ENCODE measurements at places on chromosomes 13 and 19.

DNA sequence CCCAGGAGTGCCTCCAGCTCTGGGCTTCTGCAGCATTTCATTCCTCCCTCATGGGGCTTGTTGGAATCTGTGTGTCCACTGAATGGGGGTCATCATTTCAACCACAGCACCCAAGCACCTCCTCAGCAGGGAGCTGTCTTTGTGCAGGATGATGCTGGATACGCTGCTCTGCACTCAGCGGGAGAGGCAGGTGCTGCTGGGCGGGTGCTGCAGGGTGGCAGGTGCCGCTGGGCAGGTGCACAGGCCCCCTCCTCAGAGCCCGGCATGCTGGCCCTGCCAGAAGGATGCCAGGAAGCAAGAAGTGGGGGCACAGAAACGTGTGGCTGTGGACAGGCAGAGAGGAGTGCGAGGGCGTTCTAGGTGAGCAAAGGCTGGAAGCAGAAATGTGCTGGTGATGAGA, 121.8 kb upstream of the VSTM2B start:
- no peak for DNase-seq

- no peak for DNase-seq
These were observed 14.4 kb downstream of the CEACAM4 start for GRCh38 chr19:41612483-41612882.

DNA sequence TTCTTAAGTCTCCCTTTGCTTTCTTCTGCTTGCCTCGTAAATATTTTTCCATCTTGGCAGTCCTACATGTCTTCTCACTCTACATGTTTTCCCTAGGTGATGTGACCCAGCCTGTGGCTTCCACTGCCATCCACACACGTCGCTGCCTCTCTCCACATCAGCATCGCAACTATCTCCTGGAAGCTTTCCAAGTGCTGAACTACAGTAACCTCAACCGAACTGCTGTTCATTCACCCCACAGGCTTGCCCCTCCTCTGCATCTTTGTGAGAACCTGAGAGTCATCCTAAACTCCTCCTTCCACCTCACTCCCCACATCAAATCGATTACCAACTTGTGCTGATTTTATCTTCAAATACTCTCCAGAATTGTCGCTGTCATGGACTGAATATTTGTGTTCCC, 41.2 kb upstream of the USPL1 start:
- DNase-seq: no peak

DNA sequence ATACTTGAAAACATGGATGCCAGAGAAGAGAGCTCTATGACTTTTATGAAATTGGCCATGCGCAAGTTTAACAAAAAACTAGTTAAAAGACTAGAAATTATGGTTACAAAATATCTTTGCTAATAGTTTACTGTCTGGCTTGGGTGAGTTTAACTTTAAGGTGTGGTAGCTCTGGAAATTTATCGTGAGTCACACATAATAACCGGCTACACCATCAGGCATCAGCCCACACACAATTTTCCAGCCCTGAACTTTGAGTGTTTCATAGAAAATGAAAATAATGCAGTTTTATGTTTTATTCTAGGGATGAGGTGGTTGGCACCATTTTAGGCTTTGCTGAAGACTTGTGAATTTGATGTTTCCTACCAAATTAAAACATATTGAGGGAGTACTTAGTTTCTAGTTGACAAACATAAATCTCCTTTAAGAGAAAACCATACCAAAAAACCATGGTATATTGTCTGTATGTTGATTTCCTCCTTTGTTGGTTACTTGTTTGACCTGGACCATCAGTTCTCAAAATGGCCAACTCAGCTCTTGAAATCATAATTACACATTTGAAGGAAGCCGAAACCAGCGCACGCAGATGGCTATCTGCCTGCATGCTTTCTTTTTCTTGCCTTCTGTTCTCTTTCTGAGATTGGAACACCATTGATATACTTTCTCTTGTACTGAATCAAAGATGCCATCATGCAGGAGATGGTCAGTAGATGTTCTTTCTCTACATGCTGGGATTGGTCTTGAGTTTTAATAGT, 125.1 kb downstream of the AKAP11 start:
- no peak for DNase-seq

DNA sequence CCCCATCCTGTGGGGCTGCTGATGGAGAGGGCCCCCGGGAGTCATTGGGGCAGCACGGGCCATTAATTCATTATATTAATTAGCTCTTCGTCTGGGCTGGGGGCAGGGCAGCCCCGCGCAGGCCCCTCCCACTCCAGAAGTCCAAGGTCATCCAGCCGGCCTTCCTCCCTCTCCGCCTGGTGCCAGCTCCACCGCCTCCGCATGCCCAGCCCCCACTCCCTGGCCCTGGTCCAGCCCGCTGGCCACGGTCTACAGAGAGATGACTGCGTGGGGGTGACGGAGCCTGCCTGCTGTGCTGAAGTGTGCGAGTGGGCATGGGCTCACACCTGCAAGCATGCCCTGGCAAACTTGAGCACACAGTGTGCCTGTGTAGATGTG, 8.8 kb downstream of the IGLON5 start:
- DNase-seq: no peak

DNA sequence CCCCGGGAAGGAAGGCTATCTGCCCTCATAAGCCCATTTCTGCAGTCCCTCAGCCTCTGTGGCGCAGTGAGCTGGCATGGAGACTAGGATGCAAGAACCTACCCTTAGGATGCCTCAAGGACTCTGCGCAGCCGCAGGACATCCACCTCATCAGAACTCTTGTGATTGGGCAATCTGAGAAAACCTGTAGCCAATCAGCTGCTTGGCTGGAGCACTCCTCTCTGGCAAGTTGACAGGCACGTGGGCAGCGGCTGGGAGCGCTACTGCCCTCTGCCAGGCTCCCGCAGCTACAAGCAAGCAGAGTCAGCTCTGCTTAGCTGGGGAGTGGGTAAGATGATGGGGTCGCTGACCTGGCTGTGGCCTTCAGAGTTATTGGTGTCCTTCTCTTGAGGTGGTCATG, 1.5 kb upstream of the ECSIT start:
- DNase-seq: no peak

GRCh38 chr19:12623361-12624031, 12.8 kb downstream of the ZNF791 start:
- DNase-seq: no peak

DNA sequence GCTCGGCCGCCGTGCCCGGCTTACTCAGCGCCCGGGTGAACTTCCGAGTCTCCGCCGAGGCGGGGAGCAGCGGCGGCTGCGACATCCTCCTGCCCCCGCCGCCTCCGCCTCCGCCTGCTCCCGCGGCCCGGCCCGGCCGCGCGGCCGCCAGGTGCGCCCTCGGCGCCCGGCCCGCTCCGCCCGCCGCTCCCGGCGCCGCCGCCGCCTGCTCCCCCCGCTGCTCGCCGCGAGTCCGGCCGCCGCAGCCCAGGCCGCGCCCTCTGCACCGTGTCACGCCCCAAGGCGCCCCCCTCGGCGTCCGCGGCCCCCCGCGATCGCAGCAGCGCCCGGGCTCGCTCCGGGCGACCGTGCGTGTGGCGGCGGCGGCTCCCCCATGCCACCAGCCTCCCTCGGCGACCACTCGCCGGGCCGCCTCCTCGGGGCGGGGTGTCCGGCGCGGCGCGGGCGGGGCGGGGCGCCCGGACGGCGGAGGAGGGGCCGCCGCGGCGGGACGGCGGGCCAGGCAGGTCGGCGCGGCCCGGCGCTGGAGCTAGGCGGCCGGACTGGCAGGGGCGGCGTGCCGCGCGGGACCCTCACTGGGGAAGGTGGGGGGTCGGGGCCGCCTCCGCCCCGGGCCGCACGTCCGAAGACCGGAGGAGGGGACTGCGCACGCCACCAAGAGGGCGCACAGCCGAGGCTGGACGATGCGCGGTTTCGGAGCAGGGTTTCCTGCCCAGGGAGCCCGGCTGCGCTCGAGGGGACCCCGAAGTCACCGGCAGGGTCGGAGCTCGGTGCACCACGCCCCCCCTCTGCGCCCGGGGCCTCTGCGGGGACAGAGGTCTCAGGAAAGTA, 108.6 kb upstream of the DOCK9 start:
- peak; percentile 38 for DNase-seq

- DNase-seq: no peak
These were observed 14.2 kb downstream of the FBXO46 start for GRCh38 chr19:45716359-45717130.

DNA sequence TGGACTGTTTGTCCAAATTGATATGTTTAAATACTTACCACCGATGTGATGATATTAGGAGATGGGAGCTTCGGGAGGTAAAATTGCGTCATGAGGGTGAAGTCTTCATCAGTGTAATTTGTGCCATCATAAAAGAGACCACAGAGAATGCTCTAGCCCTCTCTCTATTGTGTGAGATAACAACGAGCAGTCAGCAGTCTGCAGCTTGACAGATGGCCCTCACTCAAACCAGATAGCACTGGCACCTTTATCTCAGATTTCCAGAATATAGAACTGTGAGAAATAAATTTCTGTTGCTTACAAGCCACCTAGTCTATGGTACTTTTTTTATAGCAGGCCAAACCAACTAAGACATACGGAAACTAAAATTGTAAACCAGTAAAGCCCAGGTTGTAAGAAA, 1718.9 kb upstream of the MIR17HG start:
- DNase-seq: no peak

GRCh38 chr19:50459638-50460037, 16.7 kb upstream of the EMC10 start:
- no peak for DNase-seq

- DNase-seq: no peak
These were observed 17.7 kb upstream of the OLFM2 start for GRCh38 chr19:9953802-9954542.

DNA sequence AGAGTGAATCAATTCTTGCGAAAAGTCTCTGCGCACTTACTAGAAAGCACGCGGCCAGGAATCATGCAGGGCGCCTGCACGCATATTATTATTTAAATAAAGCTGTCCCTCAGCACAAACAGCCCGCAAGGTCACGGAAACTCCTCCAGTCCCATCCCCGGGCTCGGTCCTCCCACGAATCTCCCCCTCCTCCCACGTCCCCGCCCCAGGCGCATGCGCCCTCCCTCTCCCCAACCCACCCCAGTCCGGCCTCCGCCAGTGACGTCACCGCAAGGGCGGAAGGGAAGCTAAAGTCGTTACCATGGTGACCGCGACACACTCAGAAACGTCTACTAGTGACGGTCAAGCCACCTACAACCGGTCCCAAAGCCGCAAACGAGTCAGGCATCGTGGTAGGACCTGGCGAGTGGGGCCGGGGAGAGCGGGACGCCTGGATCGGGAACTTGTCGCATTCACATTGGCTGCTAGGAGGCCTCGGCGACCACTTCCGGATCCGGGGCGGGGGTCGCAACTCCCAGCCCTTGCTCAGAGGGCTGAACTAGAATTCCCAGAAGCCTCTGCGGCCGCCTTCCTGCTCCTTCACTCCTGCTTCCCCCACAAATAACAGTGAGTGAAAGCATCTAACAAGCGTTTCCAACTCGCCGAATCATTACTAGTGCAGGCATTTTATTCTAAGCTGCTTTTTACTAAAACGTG, at the start of gene ZSCAN5A:
Gene ZSCAN5A, minus strand, starts transcription at position 459 of the 696 bp plus-strand sequence. CDS start 89,793 bp downstream, outside the sequence.
- peak; percentile 95 for DNase-seq

DNA sequence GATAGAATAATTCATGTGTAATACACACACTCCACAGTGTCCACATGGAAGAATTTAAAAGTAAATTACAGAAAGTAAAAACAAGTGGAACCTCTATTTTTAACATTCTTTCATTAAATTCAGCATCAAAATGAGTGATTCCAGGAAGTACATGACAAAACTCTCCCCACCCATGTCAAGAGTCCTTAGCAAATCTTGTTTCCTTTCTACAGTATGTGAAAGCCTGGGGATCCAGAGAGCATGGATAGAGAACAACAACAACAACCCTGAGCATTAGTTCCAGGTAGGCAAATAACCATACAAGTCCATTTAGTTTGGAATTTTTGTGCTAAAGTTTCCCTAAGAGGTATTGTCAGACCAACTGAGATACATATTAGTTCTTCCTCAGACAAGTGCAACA, 267.9 kb downstream of the ENOX1 start:
- no peak for DNase-seq

- no peak for DNase-seq
These were observed 75.8 kb upstream of the UBAC2 start for GRCh38 chr13:99124794-99125316.

DNA sequence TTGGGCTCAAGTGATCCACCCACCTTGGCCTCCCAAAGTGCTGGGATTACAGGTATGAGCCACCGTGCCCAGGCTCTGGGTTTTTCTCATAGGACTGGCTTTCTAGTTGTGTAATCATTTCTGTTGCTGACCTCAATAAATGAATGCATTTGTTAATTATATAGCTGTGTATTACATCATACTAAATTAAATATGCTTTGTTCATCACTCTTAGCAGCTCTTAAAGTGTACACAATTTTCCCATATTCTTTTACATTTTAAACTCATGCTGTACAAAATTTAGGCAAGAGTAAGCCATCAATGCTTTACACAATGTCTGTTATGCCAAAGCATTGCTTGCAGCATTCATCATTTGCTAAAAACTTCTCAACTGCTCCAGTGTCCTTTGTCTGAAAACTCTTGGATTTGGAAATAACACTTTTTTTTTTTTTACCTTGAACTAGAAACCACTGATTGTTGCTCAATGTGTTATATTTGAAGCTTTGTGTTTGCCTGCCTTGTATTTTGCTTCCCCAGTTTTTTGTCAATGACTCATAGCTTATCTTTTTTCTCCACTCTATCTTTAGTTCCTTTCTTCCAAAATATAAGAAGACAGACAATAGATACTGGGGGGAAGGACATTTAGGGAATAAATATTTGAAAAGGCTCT, 31.4 kb downstream of the CCDC122 start:
- DNase-seq: no peak

GRCh38 chr19:48874303-48875135, 2.3 kb downstream of the PPP1R15A start:
- no peak for DNase-seq

DNA sequence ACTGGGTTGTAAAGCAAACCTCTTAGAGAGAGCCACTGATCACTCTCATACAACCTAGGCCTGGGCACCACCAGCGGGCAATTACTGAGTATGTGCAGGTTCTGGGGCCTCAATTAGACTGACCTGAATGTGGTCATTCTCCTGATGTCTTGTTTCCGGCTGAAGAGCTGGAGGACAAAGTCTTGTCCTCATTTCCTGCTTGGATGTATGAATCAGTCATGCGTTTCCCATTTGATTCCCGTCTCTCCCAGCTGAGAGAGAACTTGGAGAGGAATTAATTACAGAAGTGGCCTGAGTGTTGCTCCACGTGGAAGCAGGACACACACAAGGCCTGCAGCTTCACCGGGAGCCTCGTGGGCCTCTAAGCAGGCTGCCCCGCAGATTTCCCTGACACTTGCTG, 799.3 kb upstream of the ARGLU1 start:
- no peak for DNase-seq

- no peak for DNase-seq
These were observed 198.7 kb upstream of the SLITRK1 start for GRCh38 chr13:84080748-84081530.

GRCh38 chr19:57620673-57621348, 6.8 kb downstream of the ZNF134 start:
- DNase-seq: no peak

- no peak for DNase-seq
These were observed 18.3 kb downstream of the VWA8 start for GRCh38 chr13:41942462-41943094.

- no peak for DNase-seq
These were observed 1658.6 kb upstream of the MIR17HG start for GRCh38 chr13:89688918-89689317.

- DNase-seq: no peak
These were observed 2.4 kb downstream of the LILRA5 start for GRCh38 chr19:54310543-54310942.

- DNase-seq: no peak
These were observed 1074.3 kb upstream of the PCDH9 start for GRCh38 chr13:68304286-68304893.

GRCh38 chr19:13691569-13692435, 72.5 kb upstream of the MRI1 start:
- DNase-seq: no peak

Measured in stimulated activated CD4-positive, alpha-beta T cell treated with anti-CD3 and anti-CD28 coated beads, Interleukin-1b, Interleukin-23, amount 100 ng/mL, for 1 hour (primary cell).